ENCODE measurements at places on chromosomes 5 and 9.

DNA sequence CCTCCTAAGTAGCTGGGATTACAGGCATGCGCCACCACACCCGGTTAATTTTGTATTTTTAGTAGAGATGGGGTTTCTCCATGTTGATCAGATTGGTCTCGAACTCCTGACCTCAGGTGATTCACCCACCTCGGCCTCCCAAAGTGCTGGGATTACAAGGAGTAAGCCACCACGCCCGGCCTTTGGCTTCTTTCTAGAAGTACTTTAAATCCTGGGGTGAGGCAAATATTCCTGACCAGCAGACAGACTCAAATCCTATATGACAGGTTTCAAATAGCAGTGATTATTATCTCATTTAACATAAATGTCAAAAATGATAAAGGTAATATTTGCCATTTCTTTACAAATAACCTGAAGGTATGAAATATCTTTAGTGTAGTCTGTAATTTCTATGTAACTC is 35.6 kb downstream of the ABHD17B start:
- no peak for DNase-seq

- no peak for DNase-seq
Measured at GRCh38 chr5:160311491-160312133, 752 bp downstream of the CCNJL start.

GRCh38 chr9:26054600-26055520 is 376.6 kb upstream of the TUSC1 start:
- no peak for DNase-seq

- DNase-seq: peak; percentile 73
Measured at GRCh38 chr9:129436751-129437625, 183.9 kb downstream of the C9orf50 start.

DNA sequence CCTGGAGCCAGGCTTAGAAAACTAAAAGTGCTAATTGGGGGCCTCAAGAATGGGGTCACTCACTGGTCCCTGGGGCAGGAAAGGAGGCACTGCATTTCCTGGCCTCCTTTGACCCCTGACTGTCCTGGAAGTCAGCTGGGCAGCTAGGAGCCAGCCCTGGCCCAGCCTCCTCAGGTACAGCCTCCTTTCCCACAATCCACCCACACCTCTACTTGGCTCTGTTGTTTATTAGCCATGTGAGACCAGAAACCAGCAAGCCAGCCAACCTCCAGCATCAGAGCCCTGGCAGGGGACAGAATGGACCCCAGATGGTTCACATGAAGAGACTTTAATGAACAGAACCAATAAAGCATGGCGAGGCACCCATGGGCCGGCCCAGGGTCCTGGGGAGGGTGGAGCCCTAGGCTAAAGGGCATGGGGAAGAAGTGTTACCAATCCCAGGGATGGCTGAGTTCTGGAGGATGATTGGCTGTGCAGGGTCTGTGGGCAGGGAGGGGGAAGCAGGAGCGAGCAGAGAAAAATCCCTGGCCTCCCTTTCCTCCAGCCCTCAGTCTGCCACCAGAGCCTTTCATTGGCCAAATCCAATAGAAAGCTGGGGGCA is 55.3 kb upstream of the ANGPTL2 start:
- DNase-seq: peak; percentile 43

DNA sequence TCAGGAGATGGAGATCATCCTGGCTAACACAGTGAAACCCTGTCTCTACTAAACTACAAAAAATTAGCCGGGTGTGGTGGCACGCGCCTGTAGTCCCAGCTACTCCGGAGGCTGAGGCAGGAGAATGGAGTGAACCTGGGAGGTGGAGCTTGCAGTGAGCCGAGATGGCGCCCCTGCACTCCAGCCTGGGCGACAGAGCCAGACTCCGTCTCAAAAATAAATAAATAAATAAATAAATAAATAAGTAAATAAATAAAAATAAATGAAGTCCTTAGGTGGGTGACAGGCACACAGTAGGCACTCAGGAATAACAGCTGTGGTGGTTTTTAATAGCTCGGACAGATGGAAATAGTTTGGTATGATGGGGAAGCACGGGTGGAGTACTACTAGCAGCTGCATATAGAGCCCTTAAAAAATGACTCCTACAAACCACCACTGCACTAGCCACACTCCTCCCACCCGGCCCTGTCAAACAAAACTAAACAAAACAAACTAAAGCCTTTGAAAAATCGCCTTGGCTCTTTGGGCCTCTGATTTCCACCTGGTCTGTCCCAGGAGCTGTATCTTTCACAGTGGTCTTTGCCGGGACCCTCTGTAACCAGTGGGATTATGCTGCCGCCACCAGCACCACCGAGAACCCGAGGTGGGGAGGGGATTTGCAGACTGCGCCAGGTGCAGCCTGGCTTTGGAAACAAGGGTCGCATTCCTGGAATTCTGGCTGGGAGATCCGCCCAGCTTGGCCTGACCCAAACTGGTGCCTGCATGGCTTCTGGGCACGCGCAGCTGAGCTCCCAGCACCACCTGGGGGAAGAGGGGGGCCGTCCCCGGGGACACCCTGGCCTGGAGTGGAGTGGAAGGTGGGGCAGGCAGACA is 5.1 kb upstream of the WDR5 start:
- DNase-seq: no peak

GRCh38 chr5:148790545-148791333 is 35.7 kb upstream of the ADRB2 start:
- DNase-seq: no peak

DNA sequence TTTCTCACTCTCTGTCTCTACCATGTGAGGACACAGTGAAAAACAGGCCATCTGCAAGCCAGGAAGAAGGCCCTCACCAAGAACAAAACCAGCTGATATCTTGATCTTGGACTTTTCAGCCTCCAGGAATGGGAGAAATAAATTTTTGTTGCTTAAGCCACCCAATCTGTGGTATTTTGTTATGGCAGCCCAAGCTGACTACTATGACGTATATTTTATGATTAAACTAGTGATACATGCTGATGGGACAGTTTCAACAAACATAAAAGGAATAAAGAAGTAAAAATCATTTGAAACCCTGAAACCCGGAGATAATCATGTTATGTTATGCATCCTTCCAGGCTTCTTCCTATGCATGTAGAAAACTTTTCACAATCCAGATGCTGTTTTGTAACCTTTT is 71.5 kb upstream of the ERBIN start:
- DNase-seq: no peak

DNA sequence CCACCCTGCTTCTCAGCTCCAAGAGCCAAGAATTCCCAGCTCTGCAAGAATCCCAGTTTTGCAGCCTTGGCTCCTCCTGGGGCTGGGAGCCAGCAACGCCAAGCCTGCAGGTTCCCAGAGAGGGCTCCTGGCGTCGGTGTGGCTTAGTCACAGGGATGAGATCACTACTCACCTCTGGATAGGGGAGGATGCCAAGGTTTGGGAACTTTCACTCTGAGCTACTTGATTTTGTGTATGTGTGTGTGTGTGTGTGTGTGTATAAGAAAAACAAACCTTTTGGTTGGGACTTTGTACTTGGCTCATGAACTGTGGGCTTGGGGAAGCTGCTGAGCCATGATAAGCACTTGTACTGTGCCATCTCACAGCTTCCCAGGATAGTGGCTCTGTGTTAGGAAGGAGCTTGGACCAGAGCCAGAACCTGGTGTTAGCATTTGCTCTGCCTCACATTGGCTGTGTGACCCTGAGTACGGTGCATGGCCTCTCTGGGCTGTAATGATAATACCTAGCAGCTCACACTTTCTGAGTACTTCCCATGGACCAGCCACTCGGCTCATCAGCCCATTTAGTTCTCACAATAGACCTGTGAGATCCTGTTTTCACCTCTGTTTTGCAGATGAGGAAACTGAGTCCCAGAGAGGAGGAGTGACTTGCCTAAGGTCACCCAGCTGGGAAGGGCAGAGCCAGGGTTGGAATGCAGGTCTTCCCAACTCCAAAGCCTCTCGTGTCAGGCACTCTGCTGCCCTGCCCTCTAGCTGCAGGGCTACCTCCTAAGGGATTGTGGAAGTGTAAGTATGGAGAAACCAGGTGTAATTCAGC is 41.4 kb upstream of the DAB2IP start:
- no peak for DNase-seq

DNA sequence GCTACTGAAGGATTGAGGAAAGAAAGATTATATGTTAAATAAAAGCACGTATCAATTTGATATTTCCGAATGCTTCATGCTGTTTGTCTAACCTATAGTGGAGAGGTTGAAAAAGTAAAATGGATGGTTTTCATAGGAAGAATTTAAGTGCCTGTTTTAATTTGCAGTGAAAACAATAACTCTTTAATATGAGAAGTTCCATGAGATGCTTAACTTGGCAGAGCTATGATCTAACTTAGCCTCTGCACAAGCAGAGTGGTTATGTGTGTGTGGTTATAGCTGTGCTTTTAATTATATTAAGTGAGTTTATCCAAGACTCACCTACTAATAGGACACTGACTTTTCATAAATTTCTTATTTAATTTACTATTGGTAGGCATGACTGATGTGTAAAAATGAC is 57.4 kb downstream of the AOPEP start:
- DNase-seq: no peak

- no peak for DNase-seq
Measured at GRCh38 chr9:134349936-134350335, 23.7 kb downstream of the RXRA start.

DNA sequence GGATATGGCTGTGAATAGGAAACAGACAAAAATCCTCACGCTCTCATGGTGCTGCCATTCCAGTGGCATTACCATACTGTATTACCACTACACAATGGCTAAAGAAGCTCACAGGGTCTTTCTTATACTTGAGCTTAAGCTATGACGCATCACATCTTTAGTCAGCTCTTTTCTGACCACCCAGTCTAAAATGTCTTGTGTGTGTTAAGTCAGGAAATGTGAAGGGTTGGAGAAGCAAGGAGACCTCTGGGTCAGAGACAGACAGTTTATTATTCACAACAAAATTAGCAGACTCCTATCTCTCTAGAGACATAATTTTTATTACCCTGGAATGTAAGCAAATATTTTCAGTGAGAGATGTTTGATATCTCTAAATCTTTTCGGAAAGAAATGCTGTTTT is 1583.2 kb upstream of the WWC1 start:
- DNase-seq: no peak

GRCh38 chr5:88984040-88984439 is 101.1 kb upstream of the MEF2C start:
- no peak for DNase-seq

GRCh38 chr5:87399720-87400119 is 13.0 kb downstream of the CCNH start:
- no peak for DNase-seq

GRCh38 chr9:135321580-135321979 is 158.0 kb upstream of the PPP1R26 start:
- peak; percentile 14 for DNase-seq

DNA sequence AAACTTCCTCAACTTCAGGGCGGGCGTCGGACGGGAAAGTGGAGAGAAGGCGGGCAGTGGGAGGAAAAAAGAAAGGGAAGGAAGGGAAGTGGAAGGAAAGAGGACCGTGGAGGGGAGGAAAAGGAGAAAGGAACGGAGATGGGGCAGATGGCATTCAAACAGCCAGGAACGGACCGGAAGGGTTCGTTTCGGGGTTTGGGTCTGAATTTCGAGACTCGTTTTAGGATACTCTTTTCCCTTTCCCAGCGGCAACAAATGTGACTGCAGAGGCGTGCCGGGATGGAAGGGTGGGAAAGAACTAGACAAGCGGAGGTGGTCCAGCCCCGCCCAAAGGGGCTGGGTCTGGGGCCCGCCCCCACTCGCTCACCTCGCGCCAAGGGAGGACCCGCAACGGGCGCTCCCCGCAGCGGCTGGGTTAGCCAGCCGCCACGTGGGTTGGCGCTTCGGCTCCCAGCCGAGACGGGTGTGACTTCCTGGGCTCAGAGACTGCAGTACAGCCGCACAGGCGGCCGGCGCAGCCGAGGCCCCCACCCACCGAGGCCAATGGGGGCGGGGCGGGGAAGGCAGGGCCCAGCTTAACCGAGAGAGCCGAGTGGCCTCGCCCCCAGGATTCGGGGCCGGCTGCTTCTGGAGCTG is 2.7 kb downstream of the VCAN start:
- DNase-seq: peak; percentile 66

GRCh38 chr5:55308254-55308836 is 556 bp downstream of the MTREX start:
- DNase-seq: no peak

GRCh38 chr5:113489299-113489698 is 1.0 kb upstream of the MCC start:
- no peak for DNase-seq

GRCh38 chr5:55918087-55919035 is 67.2 kb downstream of the IL31RA start:
- no peak for DNase-seq

GRCh38 chr5:9173281-9174048 is 372.4 kb downstream of the SEMA5A start:
- DNase-seq: no peak
